ENCODE measurements at places on chromosomes 5 and 9.

GRCh38 chr5:31751610-31752009, 112.7 kb downstream of the PDZD2 start:
- DNase-seq, result no peak

- no peak for DNase-seq
These were observed 88.0 kb downstream of the PTCD2 start for GRCh38 chr5:72408127-72408526.

GRCh38 chr9:116154976-116155697, 1.5 kb downstream of the PAPPA start:
- DNase-seq, result peak; percentile 82

GRCh38 chr9:135776893-135777622, 75.1 kb downstream of the KCNT1 start:
- DNase-seq, result no peak

GRCh38 chr5:126394211-126394788, 28.9 kb upstream of the GRAMD2B start:
- no peak for DNase-seq

DNA sequence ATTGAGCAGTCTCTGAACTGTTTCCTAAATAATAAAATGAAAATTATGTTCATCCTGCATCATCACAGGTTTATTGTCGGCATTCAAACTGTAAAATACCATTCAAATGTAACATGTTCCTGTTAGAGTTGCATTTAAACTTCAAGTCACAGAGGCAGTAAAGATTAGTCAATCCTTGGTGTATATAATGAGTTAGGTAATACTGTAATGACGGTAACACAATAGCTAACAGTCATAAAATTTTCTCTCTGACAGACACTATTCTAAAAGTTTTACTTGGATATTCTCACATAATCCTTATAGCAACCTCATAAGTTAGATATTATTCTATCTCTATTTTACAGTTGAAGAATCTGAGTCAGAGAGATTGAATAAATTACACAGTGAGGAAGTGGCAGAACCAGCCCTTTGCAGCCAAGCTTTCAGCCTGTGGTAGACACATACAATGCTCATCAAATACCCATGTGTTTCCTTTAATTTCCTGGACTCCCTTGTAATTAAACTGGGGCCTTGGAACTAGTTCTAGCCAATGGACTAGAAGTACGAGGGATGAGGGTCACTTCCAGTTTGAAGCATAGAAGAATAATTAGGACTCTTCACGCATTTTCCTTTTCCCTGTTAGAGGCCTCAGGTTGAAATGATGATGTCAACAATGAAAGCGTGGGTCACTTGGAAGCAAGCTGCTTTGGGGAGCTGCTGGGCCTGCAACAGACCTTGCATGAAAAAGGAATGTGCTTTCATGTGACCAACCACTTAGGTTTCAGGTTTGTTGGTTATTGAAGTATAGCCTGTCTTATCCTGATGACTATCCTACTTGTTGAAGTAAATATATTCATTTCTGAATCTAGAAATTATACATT, 12.3 kb upstream of the CAST start:
- peak; percentile 29 for DNase-seq

GRCh38 chr5:39137819-39138451, 63.7 kb upstream of the RICTOR start:
- DNase-seq, result no peak

- peak; percentile 84 for DNase-seq
These were observed 1.6 kb upstream of the SPZ1 start for GRCh38 chr5:80318212-80318611.

GRCh38 chr5:125698420-125698819, 724.8 kb upstream of the GRAMD2B start:
- DNase-seq, result no peak

DNA sequence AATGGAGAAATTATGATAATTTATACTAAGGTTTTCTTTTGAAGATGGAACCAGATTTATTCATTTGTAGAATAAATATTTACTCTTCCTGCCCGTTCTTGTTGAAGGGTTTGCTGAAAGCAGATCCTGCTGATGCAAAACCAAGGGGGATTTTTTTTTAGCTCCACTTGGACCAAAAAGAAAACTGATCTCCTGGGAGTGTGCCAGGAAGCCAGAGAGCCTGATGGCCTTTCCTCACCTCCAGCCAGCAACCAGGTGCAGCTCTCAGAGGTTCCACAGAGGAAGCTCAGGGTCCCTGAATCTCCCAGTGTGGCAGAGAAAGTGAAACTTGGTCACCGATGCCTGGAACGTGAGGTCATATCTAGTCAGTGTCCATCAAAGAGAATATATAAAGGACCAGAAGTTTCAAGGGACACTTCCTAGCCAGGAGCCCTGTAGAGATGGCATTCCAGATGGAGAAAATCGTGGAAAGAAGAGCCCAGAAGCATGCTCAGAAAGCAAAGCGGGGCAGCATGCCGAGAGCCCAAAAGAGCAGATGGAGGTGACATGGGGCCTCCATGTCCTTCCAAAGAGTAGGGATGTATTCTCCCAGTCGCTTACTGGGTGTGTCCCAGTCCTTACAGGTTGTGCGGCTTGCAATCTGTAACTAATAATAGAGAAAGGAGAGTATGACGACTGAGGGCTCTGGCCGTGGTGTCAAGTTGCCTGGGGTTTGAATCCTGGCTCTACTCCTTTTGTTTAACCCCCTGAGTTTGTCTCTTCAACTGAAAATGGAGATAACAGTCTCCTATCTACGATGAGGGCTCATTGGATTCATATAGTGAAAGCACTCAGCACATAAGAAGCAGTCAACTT, 12.2 kb downstream of the AFAP1L1 start:
- no peak for DNase-seq

DNA sequence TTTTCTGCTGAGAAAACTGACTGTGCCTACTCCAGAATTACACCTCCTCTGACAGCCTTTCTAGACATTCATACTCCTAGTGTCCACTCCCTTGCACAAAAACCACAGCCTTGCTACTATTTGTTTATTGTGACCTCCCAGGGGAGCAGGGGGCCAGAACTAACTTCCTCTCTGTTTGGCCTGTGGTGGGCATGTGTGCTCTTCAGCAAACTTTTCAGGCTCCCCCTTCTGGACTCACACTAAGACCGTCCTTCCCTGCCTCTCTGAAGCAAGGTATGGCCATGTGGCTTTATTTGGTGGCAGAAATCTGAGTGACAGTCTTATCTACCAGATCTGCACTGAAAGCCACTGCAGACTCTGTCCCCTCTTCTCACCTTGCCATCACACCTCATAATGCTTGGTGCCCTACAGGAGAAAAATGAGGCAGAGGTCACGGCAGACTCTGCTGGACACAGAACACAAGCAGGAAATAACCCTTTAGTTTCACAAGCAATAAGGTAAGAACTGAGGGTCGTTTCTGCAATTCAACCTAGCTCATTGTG, 28.2 kb downstream of the LIFR start:
- no peak for DNase-seq

DNA sequence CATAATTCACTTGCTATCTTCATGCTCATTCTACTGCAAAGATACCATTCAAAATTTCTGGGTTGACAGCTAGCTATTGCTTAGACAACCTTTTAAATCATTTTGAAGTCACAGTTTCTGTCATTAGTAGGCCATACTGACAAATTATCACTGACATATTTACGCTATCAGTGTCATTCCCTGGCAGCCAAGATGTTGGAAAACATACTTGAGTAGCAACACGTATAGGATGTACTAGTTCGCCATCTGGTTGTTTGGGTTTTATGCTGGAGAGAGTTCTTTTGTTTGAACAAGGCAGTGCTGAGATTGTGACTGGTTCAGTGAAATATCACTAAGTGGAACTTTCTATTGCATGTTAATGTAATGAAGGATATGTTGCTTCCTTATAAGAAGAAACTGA, 621.9 kb downstream of the DTWD2 start:
- DNase-seq, result no peak

- DNase-seq, result no peak
These were observed 67.9 kb upstream of the UNC5A start for GRCh38 chr5:176742246-176743105.

GRCh38 chr9:133943036-133943780, 48.9 kb downstream of the VAV2 start:
- DNase-seq, result no peak

- DNase-seq, result no peak
These were observed 66.4 kb downstream of the EHMT1 start for GRCh38 chr9:137685035-137685740.

DNA sequence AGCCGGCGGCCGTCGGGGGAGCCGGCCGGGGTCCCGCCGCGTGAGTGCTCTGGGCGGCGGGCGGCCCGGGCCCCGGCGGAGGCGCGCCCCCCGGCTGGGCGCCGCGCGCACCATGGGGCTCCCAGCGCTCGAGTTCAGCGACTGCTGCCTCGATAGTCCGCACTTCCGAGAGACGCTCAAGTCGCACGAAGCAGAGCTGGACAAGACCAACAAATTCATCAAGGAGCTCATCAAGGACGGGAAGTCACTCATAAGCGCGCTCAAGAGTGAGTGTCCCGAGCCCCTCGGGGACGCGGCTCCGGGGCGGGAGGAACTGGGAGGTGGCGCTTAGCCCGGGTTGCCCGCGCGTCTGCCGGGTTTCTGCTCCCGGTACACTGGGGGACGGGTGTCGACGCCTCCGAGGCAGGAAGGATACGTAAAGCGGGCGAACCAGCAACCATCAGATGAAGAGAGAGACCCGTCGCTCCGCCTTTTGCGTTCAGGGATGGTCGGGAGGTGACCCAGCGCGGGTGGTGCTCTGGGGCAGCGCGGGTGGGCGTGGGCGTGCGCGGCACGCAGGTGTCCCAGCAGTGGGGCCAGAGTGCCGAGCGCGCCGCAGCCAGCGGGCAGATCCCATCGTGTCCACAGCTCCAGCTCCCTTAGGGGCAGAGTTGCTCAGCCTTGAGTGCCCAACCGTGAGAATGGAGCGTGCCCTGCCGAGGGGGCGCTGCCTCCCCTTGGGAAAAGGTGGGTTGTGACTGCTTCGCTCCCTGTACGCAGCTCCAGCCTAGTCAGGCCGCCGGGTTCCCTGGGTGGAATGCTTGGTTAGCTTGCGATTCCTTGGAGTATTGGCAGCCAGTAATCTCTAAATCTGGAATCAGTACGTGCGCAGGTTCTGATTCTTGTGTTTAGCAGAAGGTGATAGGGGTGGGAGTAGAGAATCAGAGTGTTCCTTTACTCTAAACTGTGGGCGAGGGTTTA, 753 bp downstream of the ARHGAP26 start:
- DNase-seq, result peak; percentile 59

GRCh38 chr9:656926-657568, 184.4 kb upstream of the DMRT1 start:
- no peak for DNase-seq

GRCh38 chr5:28808967-28809810, 1770.8 kb upstream of the CDH9 start:
- no peak for DNase-seq

DNA sequence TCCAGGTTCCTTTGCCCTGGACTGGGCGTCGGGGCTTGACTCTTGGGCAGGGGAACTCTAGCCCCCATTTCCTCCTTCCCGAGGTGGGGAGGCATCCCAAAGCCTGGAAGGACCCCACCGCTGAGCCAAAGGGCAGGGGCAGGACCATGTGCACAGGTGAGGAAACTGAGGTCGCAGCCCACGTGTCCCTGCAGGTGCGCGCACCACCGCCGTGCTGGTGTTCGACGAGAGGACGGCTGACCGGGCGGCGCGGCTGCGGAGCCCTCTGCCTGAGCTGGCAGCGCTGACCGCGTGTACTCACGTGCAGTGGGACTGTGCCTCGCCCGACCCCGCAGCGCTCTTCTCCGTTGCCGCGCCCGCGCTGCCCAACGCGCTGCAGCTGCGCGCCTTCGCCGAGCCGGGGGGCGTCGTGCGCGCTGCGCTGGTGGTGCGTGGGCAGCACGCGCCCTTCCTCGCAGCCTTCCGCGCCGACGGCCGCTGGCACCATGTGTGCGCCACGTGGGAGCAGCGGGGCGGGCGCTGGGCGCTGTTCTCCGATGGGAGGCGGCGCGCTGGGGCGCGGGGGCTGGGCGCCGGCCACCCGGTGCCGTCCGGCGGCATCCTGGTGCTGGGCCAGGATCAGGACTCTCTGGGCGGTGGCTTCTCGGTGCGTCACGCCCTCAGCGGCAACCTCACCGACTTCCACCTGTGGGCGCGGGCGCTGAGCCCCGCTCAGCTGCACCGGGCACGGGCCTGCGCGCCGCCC, 2.8 kb downstream of the ADGRD2 start:
- no peak for DNase-seq

- no peak for DNase-seq
These were observed 396.9 kb downstream of the KDM4C start for GRCh38 chr9:7154650-7155049.

GRCh38 chr9:18056993-18057369, 417.0 kb upstream of the ADAMTSL1 start:
- no peak for DNase-seq

- DNase-seq, result no peak
These were observed 266.3 kb downstream of the SEC61B start for GRCh38 chr9:99488131-99489059.

DNA sequence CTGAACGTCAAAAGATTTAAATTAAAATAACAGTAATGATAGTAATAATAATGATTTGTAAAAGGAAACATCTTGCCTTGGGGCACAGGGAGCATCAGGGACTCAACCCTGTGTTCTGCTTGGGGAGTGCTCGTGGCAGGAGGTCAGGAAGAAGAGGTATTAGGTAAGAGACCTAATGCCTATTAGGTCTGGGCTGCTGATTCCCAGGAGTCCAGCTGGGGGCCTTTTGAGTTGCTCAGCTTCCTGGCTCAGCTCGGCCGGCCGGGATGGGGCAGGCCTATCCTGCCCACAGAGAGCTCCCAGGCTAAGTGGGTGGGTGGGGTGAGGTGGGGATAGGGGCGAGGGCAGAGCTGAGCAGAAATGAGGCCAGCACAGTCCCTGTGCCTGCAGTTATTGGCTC, 17.5 kb downstream of the LMX1B start:
- DNase-seq, result no peak

DNA sequence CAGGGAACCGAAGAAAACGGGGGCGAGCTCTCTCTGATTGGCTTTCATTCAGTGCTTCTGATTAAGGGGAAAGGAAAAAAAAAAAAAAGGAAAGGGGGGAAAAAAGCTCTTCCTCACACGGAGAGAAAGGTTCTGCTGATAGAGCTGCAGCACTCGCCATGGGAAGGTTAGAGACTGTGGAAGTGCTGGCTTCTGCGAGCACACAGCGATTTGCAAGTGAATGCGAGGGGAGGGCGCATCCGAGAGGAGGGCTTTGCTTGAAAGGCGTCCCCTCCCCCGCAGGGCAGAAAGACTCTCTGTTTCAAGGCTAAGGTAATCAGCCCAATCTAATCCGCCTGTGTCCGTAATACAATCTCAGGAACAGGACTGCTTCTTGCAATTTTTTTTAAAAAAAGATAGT, at the start of gene CDH10:
CDH10 (minus strand) TSS at position 218 of the 400 bp plus-strand sequence. CDS start 51,488 bp downstream, outside the sequence.
- peak; percentile 75 for DNase-seq

- no peak for DNase-seq
These were observed 92.0 kb upstream of the IRX4 start for GRCh38 chr5:1974501-1975405.

- no peak for DNase-seq
These were observed 47.1 kb upstream of the NEK6 start for GRCh38 chr9:124210697-124211096.

Data from lung (tissue), 17 donors.